ENCODE measurements at places on chromosomes 1 and 21. TPM values are rescaled to one million over a fixed set of nuclear protein-coding genes. Genes with fewer than 3 reads are reported as not detected.

Gene PTPRU
- total RNA-seq, result not detected

Gene TMEM51
- 0.23 TPM for total RNA-seq

DNA sequence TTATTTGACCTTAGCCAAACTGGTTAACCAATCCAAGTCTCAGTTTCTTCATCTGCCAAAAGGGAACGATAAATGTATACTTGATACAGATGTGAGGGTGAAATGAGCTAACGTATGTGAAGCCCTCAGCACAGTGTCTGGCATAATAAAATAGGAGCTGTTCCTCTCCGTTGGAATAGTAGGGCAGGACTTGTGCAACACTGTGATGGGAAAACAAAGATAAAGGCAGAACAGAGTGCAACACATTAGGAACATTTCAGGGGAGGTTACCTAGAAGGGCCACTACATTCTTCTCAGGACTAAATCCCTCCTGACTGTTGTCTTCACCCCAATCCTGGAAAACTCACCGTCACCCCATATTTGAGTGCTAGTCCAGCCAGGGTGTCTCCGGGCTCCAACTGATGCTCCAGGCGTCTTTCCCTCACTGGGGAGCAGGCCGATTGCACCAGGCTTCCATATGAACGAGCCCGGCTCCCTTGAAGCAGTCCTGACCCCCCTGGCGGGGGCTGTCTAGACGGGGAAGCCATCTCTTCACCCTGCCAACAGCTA is 896 bp downstream of the LYSMD1 start:
- H3K27me3 ChIP-seq, result no peaks in the 10 kb centered on the region
- H3K36me3 ChIP-seq, result peaks cover 51% of the 10 kb centered on the region
- peaks cover 46% of the 10 kb centered on the region for H3K4me1 ChIP-seq
- peak overlapping the region; percentile 94 for H3K27ac ChIP-seq
- DNase-seq, result no peak

GRCh38 chr1:172393354-172393753 is 27.1 kb upstream of the C1orf105 start:
- H3K27ac ChIP-seq, result peak overlapping the region; percentile 71
- peak overlapping the region; percentile 71 for H3K4me3 ChIP-seq
- no peaks in the 10 kb centered on the region for H3K27me3 ChIP-seq

DNA sequence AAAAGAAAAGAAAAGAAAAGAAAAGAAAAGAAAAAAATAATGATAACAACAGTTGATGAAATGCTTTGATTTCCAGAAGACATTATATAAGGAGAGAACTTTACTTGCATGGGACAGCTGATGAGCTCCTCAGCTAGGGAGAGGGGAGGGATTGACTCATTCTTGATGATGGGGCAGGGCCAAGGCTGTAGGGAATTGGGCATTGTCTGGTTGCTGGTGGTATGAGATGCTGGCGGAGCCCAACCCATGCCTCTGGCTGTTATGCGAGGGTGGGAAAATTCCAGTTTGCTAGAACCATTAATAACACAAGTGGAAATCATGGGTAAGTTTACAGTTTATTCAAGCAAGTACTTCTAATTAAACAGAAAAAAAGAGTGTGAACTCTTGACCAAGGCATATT is 36.0 kb upstream of the KIF26B start:
- H3K27me3 ChIP-seq, result no peaks in the 10 kb centered on the region
- no peak overlapping the region for H3K27ac ChIP-seq
- no peaks in the 10 kb centered on the region for H3K4me1 ChIP-seq

DNA sequence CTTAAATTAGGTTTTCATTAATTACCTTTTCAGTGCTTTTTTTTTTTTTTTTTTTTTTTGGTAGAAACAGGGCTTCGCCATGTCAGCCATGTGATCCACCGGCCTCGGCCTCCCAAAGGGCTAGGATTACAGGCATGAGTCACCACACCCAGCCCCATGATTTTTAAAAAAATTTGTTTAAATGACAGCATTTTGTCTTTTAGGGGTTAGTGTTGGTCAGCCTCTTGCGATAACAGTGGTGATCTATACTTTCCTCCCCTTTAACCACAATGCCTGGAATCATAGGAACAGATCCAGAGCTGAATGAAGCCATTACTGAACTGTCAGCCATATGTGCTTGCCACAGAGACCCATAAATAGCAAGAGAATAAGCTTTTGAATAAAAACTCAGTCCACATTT is 73.9 kb downstream of the CACHD1 start:
- no peak for DNase-seq
- H3K4me3 ChIP-seq, result no peak overlapping the region
- H3K27me3 ChIP-seq, result no peaks in the 10 kb centered on the region
- peaks cover 55% of the 10 kb centered on the region for H3K4me1 ChIP-seq
- H3K36me3 ChIP-seq, result no peaks in the 10 kb centered on the region
